ENCODE measurements at places on chromosomes 11 and 22.

DNA sequence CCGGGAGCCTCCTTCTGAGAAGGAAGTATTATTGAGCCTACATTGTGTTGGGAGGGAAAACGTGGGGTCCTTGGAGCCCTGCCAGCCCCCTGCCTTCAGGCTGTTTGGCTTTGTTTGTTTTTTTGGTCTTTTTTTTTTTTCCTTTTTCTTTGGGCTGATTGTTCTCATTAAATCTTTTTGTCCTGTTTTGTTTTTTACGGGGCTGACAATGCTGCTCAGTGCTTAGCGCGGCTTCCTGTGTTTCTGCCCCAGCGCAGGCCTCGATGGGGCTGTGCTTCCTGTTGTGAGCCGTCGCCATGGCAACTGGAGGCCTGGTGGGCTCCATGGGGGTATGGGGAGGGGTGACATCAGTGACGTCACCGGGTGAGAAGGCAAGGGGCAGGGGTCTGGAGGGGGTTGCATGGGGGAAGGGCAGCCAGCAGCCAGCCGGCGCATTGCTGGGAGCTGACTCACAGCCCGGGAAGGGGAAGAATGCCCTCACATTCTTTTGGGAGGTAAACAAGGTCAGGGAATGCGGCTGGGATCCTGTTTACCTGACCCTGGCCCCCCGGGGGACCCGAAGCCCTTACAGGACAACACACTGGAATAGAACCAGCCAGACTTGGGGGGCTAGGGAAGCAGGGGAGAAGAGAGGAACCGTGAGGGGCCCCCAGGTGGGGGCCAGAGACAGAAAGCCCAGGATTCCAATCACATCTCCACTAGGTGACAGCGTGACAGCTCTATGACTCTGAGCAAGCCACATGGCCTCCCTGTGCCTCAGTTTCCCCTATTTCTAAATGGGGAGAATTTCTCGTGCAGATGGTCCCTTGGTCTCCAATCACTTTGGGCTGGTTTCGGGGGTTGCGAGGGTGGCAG, 22.2 kb upstream of the CBX7 start:
- no peak for DNase-seq

GRCh38 chr11:119026970-119027369, 3.7 kb downstream of the SLC37A4 start:
- DNase-seq, result no peak

DNA sequence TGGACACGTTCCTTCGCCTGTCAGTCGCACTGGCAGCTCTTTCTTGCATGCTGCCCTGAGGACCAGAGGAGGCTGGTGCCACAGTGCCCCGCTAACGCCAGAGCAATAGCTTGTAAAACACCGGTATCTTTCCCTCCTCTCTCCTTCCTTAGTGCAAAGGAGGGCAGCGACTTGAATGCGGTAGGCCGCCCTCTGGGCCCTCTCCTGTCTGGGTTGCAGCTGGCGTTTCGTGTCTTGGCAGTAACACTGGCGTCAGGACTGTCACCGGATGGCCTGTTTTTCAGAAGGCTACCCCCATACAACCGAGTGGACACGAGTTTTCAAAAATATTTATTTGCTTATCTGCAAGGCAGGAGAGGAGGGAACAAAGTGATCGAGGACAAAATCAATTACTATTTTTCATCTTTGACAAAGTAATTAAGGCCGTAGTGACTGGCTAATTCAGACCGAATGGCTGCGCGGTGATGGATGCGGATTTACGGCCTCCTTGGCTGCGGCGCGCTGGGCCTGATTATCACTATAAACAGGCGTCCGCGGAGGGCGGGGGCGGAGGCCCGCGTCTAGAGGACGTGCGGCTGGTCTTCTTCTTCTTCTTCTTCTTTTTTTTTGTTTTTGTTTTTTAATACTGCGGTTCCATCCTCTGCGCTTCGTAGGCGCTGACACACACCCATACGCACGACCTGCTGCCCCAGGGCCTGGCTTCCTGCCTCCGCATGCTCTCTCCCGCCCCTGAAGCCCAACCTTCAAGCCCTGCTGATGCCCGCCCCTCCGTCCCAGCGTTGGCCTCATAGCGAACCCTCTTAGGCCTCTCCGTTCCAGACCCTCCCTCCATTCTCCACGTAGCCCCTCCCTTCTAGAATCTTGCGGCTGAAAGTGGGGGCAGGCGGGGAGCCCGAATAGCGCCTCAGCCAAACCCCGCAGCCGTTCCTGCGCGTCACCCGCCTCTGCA, 2.9 kb upstream of the SLC6A5 start:
- no peak for DNase-seq

- DNase-seq, result no peak
Measured at GRCh38 chr11:14310679-14311078, 48.3 kb downstream of the RRAS2 start.

DNA sequence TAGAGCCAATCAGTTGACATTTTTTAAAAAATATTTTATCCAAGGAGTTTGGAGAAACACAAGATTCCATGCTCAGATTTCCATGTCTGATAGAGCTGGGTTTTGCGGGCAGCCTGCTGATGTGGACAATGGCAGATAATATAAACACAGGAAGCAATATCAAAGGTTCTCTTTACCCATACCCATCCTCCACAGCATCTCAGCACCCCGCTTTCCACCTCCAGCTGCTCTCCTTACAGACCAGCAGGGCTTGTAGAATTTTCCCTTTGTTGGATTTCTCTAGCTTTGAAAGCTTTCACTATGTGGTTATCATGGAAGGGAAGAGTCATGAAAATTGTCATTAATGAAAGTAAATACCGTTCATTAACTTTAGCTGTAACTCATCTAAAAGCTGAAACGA, 746.4 kb downstream of the OPCML start:
- DNase-seq, result no peak

DNA sequence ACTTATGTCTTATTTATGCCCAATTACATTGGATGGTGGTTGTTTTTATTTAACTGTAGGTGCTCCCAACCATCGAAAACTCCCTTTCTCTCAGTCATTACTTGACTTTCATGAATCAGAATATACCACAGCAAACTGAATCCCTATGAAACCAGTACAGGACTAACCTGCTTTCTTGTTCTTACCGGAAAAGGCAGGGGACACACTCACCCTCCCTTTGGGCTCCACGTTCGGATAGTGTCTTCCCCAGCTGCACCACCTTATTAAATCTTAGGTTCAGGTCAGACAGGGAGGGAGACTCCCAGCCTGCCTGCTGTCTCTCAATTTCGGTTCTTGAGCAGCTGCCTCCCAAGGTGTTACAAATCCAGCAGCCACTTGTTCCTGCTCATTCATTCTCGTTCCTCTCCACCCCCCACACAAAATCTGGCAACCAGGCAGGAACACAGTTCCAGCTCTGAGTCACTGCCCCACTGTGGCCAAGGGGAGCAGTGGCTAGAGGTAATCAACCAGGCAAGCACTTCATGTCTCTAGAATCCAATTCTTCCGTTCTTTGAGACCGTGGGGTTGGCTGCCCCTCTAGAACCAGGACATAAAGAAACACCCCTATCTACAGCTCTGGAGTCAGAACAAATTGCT, 133.0 kb downstream of the PLEKHA7 start:
- DNase-seq, result no peak

DNA sequence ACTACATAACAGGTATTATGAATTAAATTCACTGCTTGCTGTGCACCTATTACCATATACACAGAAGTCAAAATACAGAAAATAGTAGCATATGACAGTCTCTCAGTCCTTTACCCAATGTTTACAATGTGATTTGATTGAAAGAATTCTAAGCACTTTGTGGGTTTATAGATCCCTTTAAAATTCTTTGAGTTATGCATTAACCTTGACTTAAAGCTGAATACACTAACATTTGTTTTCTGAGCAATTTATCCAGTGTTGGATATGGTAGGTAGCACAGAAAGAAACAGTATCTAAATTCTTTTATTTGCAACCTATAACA, 230.8 kb upstream of the DDI1 start:
- no peak for DNase-seq

DNA sequence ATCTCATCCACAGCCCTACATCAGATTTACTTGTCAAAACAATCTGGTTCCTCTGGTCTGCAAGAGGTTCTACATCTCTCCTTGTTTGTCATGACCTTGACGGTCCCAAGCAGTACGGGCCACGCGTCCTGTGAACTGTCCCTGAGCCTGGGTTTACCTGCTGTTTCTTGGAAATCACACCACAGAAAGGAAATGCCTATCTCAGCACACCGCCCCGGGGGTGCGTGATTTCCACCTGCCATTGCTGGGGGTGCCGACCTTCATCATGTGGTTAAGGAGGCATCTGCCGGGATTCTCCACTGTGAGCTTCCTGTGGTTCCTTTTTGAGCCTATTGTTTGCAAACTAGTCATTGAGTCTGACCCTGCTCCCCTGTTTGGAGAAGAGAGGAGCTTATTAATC, 1363.4 kb downstream of the BRD1 start:
- no peak for DNase-seq

DNA sequence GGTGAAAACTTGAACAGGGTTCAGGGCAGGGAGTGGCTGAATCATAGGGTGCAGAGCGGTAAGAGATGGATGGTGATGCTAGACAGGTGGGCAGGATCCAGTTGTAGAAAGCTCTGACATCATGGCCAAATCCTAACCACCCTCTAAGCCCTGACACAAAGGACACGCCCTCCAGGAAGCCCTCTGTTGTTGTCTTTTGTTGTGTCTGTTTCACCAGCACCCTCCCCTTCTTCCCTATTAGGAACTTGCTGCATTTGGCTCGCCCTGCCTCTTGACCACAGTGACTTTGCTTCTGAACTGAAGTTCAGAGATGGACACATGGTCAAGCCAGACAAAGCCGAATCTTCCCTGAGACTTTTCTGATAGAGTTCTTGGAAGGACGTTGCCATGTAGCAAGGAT, 14.2 kb upstream of the APOL6 start:
- no peak for DNase-seq

DNA sequence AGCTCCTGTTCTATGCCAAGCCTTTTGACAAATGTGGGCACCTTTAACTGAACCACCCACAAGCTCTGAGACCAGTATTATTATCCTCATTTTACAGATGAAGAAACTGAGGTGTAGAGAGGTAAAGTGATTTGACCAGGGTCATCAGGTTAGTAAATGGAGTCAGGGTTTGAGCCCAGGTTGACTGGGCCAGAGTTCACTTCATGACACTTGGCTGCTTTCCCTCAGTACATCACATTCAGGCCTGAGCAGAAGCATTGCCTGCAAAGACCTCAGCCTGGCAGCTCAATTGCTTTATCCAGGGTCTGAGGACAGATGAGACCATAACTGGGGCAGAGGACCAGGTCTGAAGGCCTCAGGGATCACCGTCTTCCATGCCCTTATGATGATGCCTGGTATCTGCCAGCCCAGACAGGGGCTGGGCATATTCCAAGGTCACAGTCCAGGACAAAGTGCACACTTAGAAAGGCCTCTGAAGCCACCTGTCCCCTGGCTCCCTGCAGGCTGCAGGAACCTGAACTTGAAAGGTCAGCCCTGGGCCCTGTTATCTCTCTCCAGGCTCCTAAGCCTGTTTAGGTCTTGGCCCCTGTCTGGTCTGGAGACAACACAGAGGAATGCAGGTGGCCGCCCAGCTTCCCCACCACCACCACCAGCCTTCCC, 32.0 kb downstream of the POU2AF3 start:
- no peak for DNase-seq

Data from esophagus muscularis mucosa (tissue), 4 donors.